ENCODE measurements at places on chromosomes 4 and X.
A peak's percentile ranks its signal among the peaks of the same experiment; 100 is the strongest.

DNA sequence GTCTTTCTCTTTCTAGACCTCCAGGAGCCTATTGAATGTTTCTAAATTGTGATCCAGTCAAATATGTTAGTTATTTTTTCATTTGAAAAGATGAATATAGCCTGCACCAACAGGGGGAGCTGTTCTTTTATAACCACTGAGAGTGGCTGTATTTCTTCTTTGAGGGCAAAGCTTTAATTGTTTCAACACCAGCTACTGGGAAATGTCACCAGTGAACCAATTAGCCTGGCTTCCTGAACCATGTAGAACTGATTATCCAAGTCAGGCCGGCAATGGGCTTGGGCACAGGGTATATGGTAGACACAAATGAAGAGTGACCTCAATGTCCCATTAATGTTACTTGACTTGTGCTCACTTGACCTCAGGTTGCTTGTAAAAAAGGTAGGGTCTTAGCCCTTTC lies 4.8 kb upstream of the DAPP1 start:
- no peak for DNase-seq

GRCh38 chr4:122710434-122711308 lies 21.8 kb upstream of the BBS12 start:
- DNase-seq, result no peak

DNA sequence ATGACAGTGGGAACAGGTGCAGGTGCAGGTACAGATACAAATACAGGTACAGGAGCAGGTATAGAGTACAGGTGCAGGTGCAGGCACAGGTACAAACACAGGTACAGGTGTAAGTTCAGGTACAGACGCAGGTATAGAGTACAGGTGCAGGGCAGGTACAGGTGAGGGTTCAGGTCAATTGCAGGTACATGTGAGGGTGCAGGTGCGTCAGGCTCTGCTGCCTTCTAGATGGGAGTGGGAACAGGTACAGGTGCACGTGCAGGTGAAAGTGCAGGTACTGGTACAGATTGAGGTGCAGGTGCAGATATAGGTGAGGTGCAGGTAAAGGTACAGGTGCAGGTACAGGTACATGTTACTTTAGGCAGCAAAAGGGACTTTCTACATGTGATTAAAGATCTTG lies 85.7 kb downstream of the CRLF2 start:
- no peak for DNase-seq

DNA sequence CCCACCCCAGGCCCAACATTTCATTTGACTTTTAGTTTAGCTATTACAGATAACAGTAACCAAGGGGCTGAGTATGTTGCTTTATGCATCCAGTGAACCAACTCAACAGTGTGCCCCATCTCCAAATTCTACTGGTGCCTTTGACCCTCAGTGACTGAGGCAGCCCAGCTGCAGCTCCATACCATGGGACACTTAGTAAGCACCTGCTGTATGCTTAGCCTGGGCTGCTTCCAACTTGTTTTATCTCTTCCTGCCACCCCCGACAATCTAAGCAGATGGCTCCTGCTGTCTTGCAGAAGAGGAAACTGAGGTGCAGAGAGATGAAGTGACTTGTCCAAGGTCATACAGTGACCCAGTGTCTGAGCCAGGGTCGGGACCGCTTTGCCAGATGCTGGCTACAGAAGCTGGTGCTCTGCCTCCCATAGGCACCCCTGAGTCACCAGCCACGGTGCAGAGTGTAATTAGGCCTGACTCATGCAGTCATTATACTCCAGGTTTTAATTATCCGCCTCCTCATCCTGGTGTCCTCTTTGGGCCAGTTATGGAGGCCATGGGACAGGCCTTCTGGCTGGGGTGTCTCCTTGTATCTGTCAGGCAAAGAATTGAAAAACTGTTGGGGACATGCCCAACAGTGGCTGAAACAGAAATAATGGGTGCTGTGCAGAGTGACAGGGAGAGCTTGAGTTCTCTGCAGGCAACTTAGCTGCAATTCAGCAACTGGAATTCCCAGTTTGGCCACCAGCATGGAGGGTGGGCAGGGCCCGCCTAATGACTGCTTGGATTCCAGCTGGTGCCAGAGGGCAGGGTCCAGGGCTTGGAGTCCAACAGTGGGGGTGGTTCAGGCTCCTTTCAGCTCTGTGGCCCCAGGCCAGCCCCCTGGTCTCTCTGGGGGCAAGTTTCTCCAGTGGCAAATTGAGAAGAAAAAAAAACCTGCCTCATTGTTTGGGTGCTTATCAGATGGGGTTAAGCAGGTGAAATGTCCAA lies 8.2 kb upstream of the GPR78 start:
- no peak for DNase-seq

DNA sequence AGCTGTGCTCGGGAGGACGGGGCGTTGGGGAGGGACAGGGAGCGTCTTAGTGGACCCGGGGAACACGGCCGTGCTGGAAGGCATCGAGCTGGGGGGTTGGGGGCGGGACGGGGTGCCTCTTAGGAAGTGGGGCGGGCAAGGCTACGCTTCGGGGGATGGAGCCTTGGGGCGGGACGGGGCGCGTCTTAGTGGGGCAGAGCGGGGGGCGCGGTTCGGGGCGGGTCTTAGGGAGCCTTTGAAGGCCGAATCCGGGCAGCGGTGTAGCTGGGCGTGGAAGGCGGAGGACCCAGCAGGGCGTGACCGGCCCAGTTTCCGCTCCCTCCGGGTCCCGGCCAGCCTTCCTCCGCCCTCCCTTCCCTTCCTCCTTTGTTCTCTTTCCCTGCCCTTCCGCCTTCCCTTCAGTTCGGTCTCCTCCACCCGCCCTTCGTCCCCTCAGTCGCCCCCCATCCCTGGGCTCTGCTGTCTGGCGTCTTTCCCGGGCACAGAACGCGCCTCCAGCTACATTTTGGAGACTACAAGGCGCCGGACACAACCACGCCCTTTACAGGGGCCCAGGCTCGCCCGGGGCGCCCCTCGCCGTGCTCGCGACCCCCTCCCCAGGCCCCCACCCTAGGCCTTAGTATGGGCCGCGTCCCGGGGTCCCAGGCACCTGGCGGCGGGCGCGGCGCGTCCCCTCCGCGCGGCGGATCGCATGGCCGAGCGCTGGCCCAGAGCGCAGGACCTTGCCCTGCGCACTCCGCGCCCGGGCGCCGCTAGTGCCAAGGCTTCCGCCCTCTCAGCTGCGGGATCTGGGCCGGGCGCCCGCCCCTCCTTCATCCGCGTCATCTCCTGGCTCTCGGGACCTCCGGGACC lies at the start of gene ARSD:
TSS of gene ARSD (minus strand) at position 757 of the 852 bp plus-strand sequence. CDS start at position 693, 64 bp downstream.
- DNase-seq, result peak; percentile 97

GRCh38 chrX:66046612-66047235 lies 6.8 kb upstream of the VSIG4 start:
- peak; percentile 26 for DNase-seq

- no peak for DNase-seq
Observed at GRCh38 chrX:1609762-1610161, 5.1 kb upstream of the ASMT start.

- DNase-seq, result no peak
Observed at GRCh38 chr4:54548831-54549460, 108.8 kb upstream of the KIT start.

DNA sequence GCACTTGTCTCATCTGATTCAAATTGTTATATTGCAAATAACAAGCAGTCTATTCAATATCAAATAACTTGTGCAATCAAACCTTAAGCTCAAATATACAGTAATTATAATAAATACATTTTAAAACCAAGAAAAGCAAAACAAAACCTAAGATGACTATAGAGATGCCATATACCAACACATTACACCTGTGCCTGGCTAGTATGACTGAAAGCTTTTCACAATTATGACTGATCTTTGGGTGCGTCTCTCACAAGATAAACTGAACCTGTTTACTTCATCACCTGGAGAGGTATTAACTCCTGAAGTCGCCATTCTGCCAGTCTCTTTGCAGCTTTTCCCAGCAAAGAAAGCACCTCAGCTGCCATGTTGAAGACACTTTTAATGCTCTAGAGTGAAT lies 41.3 kb downstream of the ACSL4 start:
- no peak for DNase-seq

DNA sequence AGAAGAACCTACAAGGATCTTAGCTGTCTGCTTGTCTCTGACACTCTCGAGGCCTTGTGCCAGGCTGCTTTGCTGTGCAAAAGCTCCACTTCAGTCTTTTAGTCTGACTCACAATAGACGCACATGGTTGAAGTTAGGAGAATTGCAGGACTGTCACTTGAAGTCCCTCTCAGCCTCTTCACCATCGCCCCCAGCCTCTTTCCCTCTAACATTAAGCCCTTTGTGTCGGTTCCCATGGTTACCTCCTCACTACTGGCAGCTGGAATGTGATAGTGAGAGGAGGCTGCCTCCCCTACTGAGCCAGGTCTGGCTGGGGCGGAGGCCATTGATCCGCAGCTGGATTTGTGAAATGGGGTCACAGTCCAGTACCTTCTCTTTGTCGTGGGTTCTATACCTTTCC lies 201.8 kb downstream of the SOWAHB start:
- peak; percentile 42 for DNase-seq

- no peak for DNase-seq
Observed at GRCh38 chr4:138307319-138307718, 65.2 kb upstream of the SLC7A11 start.

- no peak for DNase-seq
Observed at GRCh38 chrX:13418126-13419097, 98.6 kb upstream of the ATXN3L start.

DNA sequence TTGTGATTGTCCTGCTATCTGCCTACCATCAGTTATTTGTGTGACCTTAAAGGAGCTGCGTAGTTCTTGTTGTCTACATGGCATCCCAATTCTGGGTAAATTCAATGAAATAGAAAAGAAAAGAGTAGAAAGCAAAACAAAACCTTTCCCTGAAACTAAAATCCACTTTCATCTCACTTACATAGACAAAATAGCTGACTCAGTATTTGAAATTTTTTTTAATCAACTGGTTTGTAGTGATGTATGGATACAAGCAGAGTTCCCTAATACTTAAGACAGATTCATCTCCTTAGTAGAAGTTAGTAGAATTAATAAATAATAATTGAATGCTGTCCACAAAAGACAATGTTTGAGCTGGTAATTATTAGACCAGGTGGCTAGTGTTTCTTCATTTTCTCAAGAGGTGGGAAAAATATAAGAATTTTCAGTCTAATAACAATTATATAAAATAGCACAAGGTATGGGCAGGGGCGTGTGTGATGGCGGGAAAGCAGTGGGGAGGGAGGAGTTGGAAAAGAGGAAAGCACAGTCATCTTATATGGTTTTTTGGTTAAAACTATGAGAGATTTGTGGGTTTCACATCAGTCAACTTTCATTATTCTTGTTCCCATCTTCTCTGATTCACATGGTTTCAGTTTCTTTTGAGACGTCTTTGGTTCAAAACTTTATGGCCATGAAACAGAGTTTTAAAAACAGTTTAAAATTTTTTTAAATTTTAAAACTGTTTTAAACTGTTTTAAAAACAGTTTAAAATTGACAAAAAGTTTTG lies 275.2 kb downstream of the SPRY1 start:
- DNase-seq, result no peak

DNA sequence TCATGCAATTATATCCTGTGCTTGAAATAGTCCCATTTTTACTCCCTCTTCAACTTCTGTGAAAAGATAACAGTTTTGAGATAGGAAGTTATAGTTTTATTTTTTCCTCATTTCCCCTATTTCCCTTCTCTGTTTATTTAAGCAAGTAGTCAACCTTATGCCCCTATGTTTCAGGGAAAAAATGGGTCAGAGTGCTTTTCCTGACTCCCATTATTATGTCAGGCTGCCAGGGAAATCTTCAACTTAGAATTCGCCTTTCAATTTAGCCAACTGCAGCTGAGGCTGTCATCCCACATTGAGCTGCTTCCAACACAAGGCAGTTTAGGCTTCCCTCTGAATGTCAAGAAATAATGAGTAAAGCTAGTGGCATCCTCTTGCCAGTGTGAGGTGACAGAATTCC lies 42.3 kb downstream of the NXT2 start:
- DNase-seq, result no peak

DNA sequence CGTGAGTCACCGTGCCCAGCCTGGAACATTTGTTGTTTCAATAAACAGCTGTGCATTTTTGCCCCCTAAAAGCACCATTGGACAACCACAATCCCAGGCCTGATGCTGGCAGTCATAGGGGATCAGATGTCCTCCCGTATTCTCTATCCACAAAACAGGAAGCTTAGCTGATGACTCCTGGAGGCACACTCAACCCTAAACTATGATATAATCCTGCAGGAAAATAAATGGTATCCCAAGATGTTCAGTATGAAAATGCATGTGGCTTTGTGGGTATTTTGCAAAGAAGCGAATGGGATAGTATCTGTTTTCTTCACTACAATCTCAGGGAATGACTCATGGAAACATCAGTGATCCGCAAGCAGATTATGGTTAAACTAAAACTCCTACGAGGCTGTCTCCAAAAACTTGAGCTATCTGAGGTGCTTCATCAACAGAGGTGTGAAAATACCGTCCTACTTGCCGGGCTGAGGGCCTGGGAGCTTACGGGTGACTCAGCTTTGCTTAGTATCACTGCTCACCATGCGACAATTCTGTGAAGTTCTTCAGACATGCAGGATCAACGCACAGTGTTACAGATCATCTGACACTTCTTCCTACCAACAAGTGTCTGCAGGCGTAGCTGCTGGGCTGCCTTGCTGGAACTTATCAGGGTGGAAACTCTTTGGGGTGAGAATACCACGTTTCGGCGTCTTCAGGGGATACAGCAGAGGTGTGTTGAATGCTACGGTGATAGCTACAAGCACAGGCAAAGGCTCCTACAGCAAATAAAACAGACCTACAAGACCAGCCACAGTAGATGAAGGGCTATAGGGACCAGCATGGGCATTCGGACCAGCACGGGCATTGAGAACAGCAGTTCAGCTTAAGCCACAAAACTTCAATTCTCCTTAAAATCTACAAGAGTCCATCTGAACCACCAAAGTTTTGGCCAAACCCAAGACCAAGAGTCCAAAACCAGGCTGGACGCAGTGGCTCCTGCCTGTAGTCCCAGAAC lies 148.5 kb downstream of the DHRSX start:
- DNase-seq, result no peak

DNA sequence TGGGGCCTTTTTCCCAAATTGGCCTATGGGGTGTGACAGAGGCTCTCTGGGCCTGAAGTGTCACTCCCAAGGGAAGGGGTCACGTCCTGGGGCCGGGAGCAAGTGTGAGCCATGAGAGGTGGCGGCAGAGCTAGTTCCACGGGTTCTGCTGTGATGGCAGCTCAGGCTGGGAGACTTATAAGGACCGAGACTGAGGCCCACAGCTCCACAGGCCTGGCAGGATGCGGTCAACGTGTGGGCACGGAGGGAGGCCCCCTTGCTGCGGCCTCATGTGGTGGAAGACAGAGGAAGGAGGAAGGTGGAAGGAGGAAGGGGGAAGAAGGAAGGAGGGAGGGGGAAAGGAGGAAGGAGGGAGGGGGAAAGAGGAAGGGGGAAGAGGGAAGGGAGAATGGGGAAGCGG lies 7.2 kb upstream of the CPLX1 start:
- DNase-seq, result no peak

GRCh38 chrX:112967341-112967740 lies 126.7 kb upstream of the AMOT start:
- DNase-seq, result no peak

DNA sequence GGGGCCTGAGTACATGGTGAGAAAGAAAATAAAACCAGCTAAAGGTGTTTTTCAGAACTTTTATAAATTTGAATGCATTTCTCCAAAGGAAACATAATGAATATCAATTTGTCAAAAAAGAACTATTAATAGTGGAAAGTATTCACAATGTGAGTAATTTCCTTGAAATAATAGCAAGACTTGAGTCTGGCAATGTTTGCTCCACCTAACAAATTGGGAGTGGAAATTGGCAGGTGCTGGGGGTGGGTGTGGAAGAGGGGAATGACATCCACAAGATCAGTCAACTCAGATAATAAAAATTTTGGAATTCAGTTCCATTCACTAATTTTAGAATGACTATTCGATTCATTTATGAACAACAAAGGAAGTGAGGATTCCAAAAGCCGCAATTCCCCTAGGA lies 884.8 kb upstream of the SLIT2 start:
- DNase-seq, result no peak

Measured in stomach (tissue), 19 donors.